GM06990 (cell line): ENCODE measurements at places on chromosomes 6 and 20.

GRCh38 chr6:112203577-112204349 lies 50.6 kb downstream of the LAMA4 start:
- no peak for DNase-seq

GRCh38 chr6:162014069-162014811 lies 713.3 kb downstream of the PRKN start:
- no peak for DNase-seq

GRCh38 chr6:162849269-162849668 lies 121.5 kb downstream of the PACRG start:
- no peak for DNase-seq

DNA sequence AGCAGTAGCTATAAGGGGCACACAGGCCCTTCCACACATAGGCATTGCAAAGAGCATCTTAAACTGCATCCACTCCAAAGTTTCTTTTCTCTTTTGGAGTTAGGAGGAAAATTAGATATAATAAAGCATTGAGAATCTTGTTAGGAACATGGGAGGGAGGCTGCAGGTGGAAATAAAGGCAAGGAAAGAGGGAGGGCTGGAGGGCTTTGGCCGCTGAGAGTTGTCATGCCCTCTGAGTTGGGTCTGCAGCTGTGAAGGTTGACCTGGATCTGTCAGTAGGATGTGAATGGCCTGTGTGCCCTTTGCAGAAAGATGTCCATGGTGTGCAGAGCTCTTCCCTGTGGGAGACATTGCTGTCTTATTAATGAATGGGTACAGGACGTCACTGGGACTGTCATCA lies 134.0 kb downstream of the FNDC1 start:
- no peak for DNase-seq

DNA sequence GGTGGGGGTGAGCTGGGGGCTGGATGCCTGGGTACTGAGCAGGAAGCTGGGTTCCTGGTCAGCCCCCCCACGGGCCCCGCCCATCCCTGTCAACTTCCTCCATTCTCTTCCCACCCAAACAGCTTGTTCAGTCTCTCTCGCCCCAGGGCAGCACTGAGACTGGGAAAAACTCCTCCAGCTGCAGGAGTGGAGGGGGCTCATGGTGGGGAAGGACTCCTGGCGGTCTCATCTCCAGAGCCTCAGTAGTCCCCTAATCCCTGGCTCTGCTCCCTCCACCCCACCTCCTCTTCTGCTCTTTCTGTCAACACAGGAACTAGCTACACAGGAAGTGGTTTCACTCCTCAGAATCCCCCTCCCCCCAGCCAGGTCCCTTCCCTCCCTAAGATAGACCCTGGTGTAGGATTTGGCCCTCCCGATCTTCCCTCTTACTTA lies at the start of gene GPSM3:
Gene GPSM3 (minus strand): TSS at position 36 of the 432 bp plus-strand sequence. CDS start 130 bp downstream, outside the sequence.
- peak; percentile 81 for DNase-seq

- no peak for DNase-seq
Observed at GRCh38 chr6:165487347-165487746, 175.7 kb downstream of the PDE10A start.

DNA sequence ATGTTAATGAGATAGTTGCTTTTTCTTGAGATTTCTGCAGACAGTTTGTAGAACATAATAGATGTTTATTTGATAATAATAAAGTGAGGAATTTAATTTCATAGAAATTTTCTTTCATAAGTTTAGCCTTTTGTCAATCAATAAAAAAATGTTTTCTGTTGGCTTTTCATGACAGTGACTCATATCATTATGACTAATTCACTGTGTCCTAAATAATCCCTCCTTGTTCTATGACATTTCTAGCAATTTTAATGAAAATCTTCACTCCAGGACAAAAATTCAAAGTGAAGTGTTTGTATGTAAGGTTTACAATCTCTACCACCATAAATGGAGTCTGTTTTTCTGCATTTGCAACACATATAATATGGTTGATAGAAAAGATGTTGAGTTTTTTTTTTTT lies 109.9 kb downstream of the UTRN start:
- no peak for DNase-seq

- no peak for DNase-seq
Observed at GRCh38 chr6:111950661-111951496, 77.6 kb upstream of the FYN start.

- DNase-seq: no peak
Observed at GRCh38 chr6:17042422-17043147, 59.3 kb upstream of the STMND1 start.

DNA sequence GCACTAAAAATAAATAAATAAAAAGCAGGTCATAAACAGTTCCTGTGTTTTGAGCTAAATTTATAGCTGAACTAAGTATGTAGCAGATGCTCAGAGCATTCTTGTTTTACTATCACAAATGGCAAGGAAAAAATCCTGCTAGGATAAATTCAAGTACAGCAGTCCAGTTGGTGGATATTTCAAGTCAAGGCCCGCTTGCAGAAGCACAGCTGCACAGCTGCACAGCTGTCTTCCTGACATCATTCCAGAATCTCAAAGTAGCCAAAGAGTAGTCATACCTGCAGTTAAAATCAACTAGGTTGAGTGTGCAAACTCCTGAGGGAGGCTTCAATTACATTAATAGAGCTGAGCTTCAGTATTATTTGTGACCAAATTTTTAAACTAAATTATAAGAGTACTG lies 297.7 kb upstream of the MANEA start:
- DNase-seq: no peak

- DNase-seq: no peak
Observed at GRCh38 chr20:50578778-50579165, 68.6 kb downstream of the PTPN1 start.

DNA sequence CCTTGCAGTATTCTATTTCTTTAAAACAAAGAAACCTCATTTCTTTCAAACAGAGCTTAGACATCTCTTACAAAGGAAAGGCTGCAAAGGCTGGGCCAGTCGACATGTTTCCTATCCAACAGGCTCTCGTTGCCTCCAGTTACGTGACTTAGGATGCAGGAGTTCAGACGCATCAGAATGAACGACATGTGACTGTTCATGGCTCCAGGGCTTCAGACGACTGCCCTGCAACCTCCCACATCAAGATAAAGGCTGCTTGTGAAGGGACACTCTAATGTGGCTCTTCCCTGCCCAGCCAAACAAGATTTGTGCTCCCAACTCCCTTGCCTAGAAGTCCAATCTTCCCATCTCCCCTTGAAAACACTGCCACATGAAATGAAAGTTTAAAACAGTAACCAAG lies 14.3 kb upstream of the NEDD9 start:
- no peak for DNase-seq

GRCh38 chr6:158050955-158051354 lies 69.3 kb downstream of the SYNJ2 start:
- DNase-seq: no peak

DNA sequence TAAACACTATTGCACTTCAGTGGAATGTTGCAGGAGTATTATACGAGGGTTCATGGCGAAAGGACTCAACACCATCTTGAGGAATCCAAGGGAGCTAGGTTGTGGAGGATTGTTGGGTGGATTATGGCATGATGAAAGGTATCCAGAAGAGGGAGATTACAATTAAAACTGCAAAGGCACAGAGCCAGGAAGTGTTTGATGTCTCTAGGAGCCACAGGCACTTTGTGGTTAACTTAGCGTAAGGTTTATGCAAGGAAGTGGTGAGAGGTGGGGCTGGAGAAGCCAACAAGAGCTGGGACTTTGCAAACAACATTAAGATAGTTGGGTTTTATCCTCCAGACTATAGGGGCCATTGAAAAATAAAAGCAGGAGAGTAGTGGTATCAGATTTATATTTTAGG lies 86.6 kb upstream of the TPD52L1 start:
- no peak for DNase-seq

DNA sequence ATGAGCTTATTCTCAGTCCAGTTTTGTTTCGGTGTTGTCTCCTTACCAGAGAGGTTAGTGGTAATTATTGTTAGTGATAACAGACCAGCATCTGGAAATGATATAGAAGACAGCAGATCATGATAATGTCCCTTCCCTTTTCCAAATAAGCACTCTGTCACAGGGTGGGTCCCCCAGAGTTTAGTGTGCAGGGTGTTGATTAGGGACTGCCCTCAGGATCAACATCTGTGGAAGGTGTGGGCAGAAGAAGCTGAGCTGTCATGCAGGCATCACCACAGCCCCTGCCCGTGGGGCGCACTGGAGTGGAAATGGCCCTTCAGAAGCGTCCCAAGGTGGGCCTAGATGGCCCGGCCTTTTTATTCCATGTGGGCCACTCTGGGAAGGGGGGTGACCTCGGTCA lies 67.6 kb upstream of the DTNBP1 start:
- no peak for DNase-seq

DNA sequence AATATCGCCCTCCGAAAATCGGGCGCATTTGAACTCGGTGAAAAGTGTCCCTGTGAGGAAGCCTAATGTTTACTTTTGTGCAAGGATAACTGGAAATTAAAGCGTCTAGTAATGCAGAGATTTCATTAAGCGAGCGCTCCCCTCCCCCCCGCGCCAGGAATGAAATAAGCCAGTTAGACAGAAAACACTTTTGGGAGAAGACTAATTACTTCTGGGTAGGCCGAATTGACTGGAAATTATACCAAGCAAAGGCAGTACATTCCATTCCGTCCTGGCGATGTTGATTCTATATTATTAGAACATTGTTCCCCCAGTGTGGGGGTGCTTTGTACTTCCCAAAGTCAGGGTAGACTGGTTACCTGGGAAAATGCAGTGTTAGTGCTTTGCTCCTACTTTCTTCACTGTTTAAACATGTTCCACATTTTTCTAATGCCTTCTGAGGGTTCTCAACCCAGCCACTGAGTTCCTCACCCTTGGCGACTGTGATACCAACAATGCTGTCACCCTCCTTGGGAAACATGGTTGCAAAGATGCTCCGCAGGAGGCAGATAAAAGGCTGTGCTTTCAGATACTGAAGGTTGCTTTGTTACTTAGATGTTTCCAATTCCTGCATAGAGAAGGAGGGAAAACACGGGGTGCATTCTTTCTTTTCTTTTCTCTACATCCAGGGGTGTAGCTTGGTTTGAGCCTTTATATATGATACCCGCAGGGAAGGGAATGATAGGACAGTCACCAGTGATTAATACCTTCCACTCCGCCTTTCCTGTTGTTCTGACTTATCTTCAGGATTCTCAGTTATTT lies 2.6 kb downstream of the GJA1 start:
- DNase-seq: no peak

GRCh38 chr6:116397914-116398313 lies 27.2 kb downstream of the DSE start:
- DNase-seq: no peak

DNA sequence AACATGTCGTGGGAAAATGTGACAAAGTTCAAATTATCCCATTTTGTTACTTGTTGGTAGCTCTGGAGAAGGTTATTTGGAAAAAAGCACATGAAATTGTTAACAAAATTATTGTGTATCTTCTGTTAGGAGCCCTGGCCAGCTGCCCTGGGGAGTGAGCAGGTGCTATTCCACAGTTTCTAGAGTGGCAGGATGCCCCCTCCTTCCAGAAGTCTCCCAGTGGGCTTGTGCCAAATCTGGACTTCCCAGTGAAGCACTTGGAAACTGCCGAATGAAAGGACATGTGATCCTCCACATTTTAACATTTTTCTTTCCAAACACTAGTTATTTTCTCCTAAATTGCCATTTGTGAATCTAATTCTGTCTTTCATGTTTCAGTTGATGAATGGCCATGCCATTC lies 66.9 kb upstream of the CLDN20 start:
- no peak for DNase-seq

- no peak for DNase-seq
Observed at GRCh38 chr20:12984863-12985262, 23.9 kb upstream of the SPTLC3 start.

- no peak for DNase-seq
Observed at GRCh38 chr20:53255102-53255710, 283.0 kb downstream of the TSHZ2 start.

DNA sequence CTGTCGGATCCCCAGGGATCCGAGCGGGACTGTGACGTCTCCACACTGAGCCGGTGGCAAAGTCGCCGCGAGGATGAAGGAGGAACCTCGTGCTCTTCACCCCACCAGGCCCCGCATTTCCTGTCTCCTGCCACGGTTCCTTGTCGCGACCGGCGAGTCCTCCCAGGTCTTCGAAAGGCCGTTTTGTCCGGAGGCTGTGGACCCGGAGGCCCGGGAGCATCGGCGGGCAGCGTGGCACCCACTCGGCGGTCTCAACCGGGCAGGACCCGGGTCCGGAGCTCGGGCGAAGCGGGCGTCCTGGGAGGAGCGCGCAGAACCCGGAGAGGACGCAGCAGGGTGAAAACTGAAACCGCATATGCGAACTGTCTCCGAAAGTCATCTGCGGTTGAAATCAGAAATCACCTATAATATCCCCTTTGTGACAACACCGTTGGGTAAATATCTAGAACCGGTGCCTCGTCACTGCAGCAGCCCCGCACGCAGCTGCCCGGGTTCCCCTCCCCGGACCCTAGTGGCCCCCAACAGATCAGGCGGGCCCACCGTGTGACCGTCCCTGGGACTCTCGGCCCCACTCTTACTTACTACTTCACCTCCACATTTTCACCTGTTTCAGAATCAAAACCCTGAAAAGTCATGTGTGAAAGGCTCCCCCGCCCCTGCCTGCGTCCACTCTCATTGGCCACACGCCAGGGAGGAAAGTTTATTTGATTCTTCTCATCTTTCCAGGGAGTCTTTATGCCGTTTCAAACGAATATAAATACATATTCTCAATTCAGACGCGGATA lies 3.1 kb upstream of the ULBP2 start:
- peak; percentile 83 for DNase-seq

DNA sequence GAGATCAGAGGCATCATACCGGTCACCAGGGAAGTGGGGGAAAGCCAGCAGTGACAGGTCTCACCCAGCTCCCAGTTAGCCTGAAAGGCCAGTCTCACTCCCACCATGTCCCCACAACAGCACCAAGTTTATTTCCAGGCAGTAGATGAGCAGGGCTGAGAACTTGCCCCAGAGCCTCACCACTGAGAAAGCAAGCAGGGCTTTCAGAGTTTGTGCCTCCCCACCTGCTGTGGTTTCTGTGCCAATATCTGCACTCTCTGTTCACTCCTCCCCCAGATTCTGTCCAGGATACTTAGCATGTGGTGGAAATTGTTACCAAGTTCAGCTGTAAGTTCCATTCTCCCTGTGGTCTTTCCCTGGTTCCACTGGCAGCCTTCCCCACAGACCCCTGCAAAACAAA lies 255.0 kb upstream of the HTR1E start:
- no peak for DNase-seq

GRCh38 chr20:35055445-35056276 lies 36.9 kb downstream of the TRPC4AP start:
- DNase-seq: peak; percentile 13

DNA sequence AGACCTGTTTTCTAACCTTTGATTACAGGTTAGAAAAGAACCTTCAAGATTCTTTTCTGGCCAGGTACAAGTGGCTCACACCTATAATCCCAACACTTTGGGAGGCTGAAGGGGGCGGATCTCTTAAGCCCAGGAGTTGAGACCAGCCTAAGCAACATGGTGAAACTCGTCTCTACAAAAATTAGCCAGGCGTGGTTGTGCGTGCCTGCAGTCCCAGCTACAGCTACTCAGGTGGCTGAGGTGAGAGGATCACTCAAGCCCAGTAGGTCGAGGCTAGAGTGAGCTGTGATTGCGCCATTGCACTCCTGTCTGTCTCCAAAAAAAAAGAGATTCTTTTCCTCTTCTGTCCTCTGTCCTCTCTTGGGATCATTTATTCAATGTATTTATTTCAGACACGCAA lies 14.5 kb downstream of the PPIL1 start:
- DNase-seq: no peak
